ENCODE measurements at places on chromosomes 7 and 10.

- DNase-seq, result no peak
Measured at GRCh38 chr7:83060218-83060617, 102.5 kb downstream of the PCLO start.

DNA sequence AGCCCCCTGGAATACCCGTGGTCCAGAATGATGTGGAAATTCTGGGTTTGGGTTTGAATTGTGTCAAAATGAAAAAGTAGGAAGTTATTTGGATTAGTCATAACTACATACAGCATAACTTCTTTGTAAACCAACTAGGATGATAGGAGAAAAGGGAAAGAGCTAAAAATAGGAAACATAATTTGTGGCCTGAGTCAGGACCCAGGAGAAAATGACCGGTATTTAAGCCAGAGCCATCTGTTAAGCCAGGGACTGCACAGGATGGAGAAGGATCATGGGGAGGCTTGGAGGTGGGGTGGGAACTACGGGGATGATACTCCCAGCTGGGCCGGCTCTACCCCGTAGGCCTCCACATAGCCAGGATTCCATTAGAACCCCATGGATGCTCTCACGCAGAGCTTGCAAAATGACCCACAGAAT, 98.6 kb downstream of the MYOF start:
- no peak for DNase-seq

DNA sequence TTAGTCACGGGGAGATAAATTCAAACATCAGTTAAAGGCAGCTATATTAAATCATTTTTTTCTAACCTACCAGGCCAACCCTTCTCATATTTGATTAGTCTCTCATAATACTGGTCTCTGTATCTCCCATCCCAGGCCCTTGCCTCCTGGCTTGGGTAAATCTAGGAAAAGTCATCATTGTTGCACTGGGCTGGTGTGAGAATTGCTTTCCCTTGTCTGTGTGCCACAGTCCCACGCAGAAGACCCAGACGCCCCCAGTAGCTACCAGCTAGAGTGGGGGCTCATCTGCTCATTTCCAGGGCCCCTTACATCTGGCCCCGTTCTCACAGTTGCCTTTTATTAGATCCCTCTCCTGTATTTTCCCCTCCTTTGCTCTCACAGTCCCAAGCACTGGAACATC, 67.6 kb upstream of the VIPR2 start:
- DNase-seq, result no peak

DNA sequence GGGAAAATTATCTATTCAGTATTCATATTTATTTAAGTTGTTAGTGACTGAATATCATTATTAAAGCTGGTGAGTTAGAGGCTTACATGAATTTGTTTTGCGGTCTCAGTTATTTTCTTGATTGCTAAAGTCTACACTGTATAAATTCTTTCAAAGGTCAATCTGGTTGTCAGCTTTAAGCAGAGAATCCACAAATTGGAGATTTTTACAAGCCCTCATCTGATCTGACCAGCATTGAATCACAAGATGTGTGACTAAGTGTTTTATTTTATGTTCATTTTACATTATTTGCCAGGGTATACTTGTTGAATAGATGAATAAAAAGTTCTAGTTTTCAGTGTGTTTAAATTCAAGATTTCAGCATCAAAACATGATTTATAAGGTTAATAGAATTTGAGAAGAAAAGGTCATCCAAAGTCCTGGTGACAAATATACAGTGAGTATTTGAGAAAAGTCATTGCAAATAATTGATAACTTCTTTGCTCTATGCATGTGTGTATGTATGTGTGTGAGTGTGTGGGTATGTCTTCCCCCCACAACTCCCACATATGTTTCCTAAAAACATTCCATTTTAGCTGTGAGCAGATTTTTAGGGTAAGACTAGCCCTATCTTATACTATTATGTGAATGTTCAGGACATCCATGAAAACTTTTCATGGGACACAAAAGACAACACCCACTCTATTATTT, 4.4 kb downstream of the SEMA3A start:
- DNase-seq, result no peak

DNA sequence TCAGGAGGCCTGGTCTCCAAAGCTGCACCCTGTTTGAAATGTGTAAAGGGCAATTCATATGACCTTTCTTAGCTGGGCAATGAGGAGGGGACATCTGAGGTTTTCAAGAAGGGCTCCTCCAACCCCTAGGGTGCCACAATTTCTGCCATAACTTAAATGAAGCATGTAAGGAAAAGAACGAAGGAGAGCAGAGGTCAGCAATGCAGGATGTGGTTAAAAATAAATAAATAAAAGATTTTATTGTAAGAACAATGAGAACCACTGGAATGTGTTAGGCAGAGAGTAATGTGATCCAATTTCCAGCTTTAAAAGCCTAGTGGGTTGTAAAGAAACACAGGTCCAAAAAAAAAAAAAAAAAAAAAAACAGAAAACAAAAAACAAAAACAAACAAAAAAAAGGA, 673.1 kb downstream of the TNS3 start:
- DNase-seq, result no peak

DNA sequence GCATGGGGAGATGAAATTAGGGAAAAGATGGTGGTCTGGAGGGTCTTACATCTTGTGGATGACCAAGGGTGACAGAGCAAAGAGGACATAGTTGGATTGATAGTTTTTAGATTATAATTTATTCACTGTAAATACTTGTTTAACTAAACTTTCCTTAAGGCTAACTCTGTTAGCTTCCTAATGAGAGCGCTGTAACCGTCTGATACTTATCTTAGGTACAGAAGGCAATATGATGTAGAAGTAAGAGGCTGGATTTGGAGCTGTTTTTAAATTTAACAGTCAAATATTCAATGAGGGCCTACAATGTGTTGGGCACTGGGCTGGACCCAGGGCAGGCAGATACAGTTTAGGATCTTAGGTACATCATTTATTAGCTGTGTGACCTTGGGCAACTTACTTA, 36.0 kb downstream of the PRKAR2B start:
- DNase-seq, result no peak

DNA sequence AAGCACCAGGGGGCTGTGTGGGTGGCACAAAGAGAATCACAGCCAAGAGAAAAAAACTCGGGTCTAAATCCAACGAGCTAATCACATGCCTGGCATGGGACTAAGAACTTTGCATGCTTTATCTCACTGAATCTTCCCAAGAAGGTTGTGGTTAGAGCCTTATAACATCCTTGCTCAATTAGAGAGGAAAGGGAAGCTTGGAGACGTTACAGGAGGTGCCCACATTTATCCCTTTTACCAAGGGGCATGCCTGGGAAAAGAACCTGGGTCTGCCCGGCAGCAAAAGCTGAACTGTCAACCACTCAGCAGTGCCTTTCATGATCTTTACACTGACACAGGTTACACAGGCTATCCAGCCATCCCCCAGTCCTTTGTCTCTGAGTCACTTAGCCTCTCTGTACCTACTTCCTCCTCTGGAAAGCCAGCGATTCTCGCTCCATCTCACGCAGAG, 190.1 kb downstream of the PRPF18 start:
- DNase-seq, result no peak

GRCh38 chr10:7618461-7618860, 48.3 kb downstream of the ITIH5 start:
- no peak for DNase-seq

DNA sequence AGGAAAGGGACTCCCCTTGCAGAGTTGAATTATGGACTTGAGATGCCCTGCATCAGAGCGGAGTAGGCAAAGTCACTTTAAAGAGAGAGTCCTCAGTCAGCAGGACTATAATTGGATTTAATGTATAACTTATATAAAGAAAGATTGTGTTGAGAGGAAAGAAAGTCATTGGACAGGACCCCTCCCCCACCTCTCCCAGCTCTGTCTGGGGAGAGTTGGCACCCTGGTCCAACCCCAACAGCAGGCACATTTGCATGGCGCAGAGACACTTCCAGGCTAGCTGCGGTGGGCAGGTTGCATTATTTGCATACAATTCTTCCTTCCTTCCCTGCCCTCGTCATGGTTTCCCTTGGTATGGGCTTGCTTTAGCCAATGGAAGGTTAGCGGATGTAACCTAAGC, 46.1 kb upstream of the NPTX2 start:
- no peak for DNase-seq

DNA sequence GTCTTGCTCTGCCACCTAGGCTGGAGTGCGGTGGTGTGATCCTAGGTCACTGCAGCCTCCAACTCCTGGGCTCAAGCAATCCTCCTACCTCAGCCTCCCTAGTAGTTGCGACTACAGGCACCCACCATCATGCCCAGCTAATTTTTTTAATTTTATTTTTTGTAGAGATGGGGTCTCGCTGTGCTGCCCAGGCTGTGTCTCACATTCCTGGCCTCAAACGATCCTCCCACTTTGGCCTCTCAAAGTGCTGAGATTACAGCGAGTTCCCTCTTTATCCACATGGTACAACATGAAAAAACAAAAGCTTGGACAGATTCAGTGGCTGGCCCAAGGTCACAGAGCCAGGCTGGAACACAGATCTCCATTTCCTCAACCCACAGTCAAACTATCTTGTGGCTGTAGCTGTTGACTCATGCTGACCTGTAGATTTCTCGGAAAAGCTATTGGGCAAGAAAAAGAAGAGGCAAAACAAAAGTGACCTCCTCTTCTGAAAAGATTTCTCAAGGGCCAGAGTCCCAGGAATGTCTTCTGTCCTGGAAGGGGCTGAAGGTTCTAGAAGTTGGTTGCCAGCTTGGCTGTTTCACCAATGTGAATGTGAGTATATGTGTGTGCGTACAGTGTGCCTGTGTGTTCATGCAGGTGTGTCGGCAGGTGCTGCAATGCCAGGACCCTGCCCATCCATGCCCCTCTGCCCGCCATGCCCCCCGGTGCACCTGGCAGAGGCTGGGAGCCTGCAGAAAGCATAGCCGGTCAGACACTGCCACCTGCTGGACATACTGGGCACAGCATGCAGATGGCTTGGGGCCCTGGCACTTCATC, 28.4 kb downstream of the TMEM130 start:
- peak; percentile 59 for DNase-seq

Measured in activated naive CD8-positive, alpha-beta T cell treated with anti-CD3 and anti-CD28 coated beads for 36 hours (primary cell).